ENCODE measurements at places on chromosomes 6 and 20.
A peak's percentile ranks its signal among the peaks of the same experiment; 100 is the strongest.

GRCh38 chr20:1313236-1313964, 15.5 kb downstream of the SDCBP2 start:
- DNase-seq, result peak; percentile 58

DNA sequence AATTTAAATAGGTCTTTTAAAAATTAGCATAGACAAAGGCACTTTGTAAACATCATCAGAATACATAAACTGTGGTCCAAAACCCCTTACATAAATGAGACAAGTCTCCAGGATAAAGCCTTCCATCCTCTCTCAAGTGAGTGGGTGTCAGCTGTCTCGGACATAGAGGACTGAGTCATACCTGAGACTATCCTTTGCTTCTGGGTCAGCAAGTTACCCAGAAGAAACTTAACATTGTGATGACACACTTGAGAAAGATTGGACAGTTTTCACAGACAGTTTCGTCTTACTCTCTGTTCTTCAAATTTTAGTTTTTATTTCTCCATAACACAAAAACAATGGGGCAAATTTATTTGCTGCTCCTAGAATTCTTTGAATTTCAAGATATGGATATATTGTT, 838.0 kb downstream of the DHX35 start:
- no peak for DNase-seq

DNA sequence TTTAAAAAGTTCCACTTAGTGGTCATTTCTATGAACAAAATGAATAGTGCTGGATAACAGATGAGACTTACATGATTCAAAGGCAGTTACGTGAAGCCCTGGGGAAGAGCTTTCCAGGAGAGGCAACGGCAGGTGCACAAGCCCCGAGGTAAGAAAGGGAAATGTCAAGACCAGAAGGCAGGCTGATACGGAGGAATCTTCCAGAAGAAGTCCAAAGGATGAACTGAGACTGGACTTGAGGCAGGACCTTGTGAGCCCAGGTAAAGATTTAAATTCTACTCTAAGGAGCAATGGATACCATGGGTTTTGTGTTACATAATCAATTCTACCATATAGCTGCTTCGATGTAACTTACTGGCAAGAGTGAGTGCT, 164.6 kb downstream of the BCAS1 start:
- DNase-seq, result no peak

- DNase-seq, result no peak
Observed at GRCh38 chr6:106913676-106914280, 60.8 kb downstream of the CD24 start.

- no peak for DNase-seq
Observed at GRCh38 chr6:8530785-8531435, 95.6 kb upstream of the SLC35B3 start.

DNA sequence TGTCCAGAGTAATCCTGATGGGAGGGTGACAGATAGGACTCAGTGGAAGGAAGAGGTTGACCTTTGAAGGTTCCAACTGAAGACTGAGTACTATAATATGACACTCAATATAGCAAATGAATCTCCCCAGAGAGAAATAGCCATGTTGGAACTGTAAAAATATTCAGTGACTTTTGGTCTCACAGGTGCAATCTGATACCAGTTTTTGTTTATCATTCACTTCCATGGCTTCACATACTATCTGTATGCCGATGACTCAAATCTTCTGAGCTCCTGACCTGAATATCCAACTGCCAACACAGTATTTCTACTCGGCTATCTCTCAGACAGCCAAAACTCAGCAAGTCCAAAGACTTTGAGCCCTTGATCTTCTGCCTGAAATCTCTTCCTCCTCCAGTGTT, 21.8 kb upstream of the PKHD1 start:
- DNase-seq, result no peak

GRCh38 chr6:97067045-97067444, 142.5 kb downstream of the KLHL32 start:
- DNase-seq, result no peak

DNA sequence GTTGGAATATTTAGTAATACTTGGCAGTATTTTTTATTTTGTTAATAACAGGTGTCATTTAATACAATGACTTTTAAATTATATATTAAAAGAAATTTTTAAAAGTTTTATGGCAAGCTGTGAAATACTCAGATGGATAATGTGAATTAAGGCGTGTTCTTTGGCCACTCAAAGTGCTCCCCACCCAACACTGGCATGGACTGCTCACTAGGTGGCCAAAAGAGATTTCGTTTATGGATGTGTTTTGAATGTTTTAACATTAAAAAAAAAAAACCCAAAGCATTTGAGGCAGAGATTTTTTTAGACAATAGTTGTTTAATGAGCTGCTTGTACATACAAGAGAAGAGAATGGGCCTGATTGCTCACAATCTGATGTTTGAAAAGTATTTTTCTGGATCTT, 86.5 kb downstream of the QKI start:
- DNase-seq, result no peak

DNA sequence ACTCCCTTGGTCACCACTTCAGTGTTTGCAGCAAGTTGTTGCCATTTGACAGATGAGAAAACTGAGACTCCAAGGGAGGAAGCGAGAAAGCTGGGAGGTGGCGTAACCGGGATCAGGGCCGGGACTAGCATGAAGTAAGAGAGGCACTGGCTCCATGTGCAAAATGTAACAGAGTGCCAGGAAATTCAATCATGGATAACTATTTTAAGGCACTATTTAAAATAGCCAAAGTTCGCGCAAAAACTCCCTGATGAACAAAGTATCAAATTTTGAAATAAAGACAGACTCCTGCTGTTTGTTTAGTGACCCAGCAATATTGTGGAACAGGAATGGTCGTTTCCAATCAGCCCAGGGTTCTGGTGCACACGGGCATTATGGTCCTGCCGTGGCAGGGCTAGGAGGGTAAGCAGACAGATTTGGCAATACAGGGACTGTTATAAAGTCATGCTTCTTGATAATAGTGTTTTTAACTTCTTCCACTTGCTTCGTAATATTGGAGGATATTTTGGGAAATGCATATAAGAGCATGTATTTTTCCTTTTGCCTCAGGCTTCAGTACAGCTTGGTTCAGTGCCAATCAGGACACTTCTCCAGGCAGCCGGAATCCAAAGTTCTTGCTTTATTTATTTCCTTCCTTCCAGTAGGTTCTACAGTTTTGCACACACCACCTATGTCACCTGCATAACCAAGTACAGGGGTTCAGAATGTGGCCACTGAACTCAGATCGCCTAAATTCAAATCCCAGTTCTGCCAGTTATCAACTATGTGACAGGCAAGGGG, 141.6 kb downstream of the EYA2 start:
- no peak for DNase-seq

DNA sequence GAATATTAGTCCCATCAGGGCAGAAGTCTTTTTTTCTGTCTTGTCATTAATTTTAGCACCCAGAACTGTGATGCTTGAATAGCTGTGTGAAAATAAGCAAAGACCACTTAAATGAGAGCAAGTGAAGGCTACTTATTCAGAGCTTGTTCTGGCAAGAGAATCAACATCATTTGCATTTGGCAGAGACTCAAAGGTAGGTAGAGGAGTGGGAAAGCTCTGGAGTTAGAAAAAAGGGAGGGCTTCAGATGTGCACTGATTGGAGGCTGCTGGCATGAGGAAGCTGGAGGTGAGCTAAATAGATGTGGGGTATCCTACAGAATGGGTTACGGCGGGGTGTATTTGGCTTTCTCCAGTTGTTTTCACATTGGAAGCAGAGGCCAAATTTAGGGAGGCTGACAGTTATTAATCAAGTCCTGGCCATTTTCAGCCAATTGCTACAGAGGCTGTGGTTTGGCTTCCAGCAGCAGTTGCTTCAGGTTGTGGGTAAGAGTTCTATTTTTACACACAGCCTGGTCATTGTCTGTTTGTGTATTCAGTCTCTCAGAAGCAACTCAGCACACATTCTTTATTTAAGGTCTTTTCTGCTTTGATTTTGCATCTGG, 254.3 kb downstream of the BTBD3 start:
- no peak for DNase-seq
